Activated CD8-positive, alpha-beta memory T cell treated with anti-CD3 and anti-CD28 coated beads for 4 hours (primary cell): ENCODE measurements at places on chromosomes 1 and 21.

GRCh38 chr1:151944857-151945575 lies 35.7 kb upstream of the THEM4 start:
- no peak for DNase-seq

DNA sequence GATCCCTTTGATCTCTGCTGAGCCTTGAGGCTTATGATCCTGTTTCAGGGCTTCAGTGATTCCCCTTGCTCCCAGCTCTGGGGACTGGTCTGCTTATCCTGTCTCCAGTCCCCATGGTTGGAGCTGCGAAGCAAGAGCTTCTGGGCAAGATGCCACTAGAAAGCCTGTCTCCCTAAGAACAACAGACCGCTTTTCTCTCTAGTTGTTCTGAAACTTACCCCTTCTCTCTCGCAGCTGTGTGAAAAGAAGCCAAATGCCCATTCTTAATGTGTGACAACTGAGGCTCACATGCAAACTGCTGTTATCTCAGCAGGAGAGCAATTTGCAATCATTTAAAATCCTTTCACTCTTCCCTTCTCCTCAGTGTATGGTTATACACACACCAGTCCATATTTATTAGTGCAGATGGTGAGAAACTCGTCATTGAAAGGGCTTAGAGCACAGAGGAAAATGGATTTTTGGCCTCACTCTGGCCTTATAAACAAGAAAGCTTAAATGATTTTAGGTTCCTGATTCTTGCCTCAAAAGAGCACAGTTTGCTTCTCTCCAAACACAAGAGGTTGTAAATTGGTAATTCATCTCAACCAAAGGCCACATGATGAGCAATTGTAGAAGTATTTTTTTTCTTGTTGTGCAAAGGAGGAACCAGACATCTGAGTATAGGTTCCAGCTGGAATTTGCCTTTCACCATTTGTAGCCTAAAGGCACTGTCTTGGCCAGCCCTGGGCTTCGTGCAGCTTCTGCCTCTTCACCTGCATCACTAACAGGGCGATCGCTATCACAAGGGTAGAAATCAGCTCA lies 179.2 kb upstream of the LMO4 start:
- DNase-seq: no peak

DNA sequence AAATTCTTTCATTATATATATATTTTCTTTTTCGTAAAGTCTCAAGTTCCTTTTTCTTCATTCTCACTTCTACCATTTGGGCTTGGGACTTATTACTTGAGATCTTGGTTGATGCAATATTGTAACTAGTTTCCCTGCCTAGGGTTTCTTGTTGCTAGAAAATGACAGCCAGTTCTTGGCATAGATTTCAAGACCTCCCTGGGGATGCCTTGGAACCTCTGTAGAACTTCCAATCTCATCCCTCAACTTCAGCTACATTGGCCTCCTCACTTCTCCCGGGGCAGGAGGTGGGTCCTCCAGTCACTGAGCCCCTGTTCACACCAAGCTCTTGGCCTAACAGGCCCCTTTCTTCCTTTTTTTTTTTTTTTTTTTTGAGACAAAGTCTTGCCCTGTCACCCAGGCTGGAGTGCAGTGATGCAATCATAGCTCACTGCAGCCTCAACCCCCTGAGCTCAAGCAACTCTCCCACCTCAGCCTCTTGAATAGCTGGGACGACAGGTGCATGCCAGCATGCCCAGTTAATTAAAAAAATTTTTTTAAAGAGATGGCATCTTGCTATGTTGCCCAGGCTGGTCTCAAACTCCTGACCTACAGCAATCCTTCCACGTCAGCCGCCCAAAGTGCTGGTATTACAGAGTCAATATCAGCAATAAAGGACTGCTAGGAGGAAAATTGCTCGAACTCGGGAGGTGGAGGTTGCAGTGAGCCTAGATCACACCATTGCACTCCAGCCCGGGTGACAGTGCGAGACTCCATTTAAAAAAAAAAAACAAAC lies 33.1 kb downstream of the MAP3K7CL start:
- no peak for DNase-seq

GRCh38 chr1:76198452-76198851 lies 123.9 kb downstream of the ST6GALNAC3 start:
- no peak for DNase-seq

- peak; percentile 51 for DNase-seq
These were observed 8.1 kb upstream of the TRAF3IP3 start for GRCh38 chr1:209747580-209748262.

DNA sequence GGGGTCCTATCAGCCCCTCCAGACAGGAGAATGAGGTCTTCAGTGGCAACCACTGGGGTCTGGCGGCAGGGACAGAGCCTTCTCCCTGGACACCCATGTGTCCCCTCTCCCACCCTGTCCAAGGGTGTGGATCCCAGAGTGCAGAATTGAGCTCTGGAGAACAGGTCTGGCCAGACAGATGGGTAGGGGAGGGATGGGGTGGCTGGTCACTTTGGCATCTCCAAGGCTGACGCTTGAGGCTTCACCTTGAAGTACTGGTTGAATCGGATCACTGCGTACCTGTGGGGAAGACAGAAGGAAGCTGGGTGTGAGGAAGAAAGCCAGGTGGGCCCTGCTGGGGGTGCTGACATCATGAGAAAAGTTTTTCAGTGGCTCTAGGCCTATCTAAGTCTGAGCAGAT lies 19.9 kb downstream of the ETNK2 start:
- DNase-seq: no peak

- DNase-seq: no peak
These were observed 9.3 kb upstream of the MARCKSL1 start for GRCh38 chr1:32345289-32345827.

DNA sequence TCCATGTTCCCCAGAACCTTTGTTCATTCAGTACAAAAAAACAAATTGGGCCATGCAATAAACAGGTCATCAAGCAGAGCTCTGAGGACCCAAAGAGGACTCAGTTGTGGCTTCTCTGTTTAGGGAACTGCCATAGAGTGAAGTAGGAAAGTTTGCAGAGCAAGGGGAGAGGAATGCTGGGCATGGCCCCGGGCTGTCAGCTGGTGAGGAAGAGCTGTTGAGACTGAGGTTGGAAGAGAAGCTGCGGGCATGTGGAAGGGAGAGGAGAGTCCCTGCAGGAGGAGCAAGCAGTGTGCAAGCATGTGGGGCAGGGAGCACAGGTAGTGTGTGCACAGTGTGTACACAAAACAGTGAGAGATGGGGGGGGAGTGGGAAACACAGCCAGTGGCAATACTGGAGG lies 71.8 kb downstream of the NTPCR start:
- DNase-seq: no peak

DNA sequence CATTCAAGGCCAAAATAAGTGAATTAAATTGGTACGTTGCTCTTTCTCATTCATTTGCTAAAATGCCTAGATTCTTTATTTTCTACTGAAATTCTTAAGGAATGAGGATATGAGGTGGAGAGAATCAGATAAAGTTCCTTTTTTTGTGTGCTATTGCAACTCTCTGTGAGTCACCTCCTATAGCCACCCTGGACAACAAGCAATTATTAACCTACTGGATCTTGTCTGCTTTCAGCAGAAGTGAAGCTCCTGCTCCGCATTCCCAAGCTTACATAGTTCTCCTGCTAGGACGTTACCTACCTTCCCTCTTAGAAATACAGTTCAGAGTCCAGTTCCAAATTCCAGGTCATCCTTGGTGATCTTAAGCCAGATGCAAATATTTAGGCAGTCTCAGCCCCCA lies 4.8 kb upstream of the KCNJ6 start:
- DNase-seq: no peak

GRCh38 chr1:108817016-108817415 lies 39.9 kb downstream of the AKNAD1 start:
- DNase-seq: no peak

DNA sequence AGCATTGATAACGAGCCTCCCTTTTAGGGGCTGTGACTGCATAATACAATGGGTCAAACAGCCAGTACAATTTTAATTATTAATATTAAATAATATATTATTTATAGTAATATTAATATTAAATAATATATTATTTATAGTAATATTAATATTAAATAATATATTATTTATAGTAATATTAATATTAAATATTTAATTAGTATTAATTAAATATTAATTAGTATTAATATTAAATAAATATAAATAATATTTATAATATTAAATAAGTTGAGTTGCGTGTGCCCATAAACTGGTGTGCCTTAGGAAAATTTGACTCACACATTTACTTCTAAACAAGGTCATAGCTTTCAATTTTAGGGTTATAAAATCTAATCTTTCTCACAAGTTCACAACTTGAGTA lies 509.3 kb upstream of the RGS18 start:
- no peak for DNase-seq

DNA sequence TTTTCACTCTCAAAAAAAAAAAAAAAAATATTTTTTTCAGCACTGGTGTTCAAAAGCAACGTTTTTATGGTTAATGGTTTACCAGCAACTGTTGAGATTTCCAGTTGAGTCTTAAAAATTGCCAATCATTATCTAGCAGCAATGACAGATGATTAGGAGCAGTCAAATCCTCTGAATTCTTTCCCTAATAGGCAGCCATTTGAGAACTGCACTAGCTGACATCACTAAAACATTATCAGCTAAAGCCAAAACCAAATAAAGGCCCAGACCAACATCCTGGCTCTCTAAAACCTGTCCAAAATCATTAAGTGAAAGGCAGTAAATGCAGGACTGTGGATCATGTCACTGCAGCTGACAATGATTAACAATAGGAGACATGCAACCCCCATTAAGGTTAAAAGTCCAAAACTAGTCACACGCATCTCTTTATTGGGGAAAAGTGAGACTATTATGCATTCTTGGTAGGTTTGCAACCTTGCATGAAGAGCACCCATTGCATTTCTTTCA lies 14.0 kb downstream of the SFPQ start:
- no peak for DNase-seq

DNA sequence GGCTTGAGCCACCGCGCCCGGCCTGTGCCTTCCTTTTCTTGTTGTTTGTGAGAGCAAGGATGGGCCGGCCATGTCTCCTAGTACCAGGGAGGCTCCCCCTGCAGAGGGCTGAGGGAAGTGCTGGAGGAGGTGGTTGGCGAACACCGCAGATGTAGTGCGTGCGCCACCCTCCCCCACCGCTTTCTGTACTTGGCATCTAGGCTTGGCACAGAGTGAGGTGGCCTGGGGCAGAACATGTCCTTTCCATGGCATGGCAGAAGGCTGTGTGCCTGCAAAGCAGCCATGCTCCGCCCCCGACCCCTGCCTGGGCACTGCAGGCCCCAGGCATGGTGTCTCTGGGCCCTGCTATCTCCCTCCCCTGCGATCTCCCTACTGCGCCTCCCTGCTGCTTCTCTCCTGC lies 30.7 kb downstream of the ALPL start:
- DNase-seq: no peak

DNA sequence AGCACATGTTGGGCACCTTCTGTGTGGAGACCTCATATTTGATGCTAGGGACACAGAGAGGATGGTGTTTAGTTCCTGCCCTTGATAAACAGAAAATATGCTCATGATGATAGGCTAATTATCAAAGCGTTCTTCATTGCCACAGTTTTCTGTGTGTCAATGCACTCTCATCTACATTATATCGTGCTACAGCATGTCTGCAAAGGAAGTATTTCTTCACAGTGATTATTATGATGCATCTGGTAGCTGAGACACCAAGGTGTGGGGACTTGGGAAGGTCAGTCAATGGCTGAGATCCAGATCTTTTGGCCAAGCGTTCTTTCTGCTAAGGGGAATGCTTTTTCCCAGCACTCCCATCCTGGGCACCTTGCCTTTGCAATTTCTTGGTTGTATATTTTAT lies 321.2 kb downstream of the PBX1 start:
- DNase-seq: no peak

DNA sequence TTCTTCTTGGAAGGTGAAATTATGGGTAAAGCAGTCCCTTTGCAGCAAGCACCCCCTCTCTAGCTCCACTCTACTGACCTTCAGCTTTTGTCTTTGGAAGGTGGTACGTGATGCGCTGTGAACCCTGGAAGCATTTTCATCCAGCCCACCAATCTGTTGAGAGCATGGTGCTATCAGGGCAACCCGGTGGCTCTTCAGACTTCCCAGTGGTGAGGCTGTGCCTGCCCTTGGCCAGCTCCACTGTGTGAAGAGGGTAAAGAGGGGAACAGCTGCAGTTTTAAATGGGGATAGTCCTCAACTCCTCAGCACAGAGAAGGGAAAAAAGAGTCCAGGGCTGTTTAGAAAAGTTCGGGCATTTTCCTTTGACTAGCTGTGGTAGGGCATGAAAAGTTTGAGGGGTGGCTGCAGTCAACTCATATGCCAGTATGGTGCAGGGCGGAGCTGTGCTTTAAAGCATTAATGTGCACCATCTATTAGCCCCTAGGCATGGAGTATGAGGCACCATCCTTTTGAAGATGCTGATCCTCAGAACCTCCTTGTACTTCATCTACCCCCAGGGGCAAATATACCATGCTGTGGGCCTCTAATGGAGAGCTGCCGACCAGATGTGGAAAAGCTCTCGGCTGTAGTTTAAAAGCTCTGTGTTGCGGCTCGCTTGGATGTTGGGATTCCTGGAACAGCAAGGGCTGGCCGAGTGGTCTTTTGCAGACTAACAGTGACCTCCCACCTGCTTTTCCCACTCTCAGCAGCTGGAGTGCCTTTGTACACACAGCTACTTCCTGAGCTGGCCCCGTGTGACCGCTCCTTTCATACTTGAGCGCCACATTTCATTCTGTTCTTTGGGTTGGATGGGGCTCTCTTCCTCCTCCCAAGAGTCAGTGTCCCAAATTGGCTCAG lies 123.0 kb downstream of the PEX14 start:
- no peak for DNase-seq

GRCh38 chr1:19164274-19165015 lies 45.6 kb downstream of the UBR4 start:
- DNase-seq: no peak

- no peak for DNase-seq
These were observed 41.8 kb downstream of the ETS2 start for GRCh38 chr21:38847556-38847955.

DNA sequence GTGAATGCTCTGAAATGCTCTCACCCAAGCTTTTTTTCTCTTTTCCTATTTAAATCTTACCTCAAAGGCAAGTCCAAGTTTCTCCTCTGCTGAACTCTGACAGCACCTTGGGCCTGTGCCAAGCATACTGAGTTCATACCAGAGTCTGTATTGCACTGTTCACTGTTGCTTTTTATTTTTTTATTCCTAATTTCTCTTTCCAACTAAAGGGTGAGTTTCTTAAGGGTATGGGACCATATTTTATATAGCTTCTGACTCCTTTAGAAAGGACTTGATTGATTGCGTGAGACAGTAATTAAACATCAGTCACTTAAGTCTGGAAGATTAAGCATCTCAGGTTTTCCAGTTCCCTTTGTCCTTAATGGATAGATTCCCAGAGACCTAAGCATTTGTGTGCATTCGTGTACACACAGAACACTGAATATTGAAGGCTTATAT lies 69.9 kb downstream of the CACHD1 start:
- no peak for DNase-seq

DNA sequence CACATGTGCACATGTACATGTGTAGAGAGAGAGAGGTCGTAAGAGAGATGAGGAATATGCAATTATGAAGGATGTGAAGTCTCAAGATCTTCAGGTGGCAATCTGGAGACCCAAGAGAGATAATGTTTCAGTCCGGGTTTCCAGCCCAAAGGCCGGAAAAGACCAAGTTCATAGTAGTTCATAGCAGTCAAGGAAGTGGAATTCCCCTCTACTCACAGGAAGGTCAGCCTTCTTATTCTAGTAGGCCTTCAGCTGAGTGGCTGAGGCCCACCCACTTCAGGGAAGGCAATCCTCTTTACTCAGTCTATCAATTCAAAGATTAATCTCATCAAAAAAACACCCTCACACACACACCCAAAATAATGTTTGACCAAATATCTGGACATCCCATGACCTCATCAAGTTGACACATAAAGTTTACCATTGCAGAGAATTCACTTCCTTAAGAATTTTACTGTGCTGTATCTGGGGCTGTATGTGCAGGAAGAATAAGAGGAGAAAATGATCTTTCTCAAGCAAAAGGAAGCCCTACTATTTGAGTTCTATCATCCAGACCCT lies 114.6 kb downstream of the TNFSF18 start:
- no peak for DNase-seq
